Bronchus fibroblast of lung (primary cell): ENCODE measurements at places on chromosomes 3 and 15. TPM values are rescaled to one million over a fixed set of nuclear protein-coding genes. Genes with fewer than 3 reads are reported as not detected.

GCHFR gene
- 4.2 and 4.8 TPM in 2 replicates for total RNA-seq

GUCA1C gene
- total RNA-seq = not detected in 2 replicates

ARHGEF3 gene
- 1.7 and 2.1 TPM in 2 replicates for total RNA-seq

MITF gene
- total RNA-seq = 4.6 and 5.4 TPM in 2 replicates

SPSB4 gene
- total RNA-seq = not detected in 2 replicates

IGSF10 gene
- 0.15 and 0.17 TPM in 2 replicates for total RNA-seq

CCR5 gene
- total RNA-seq = not detected in 2 replicates

FSTL1 gene
- total RNA-seq = 332 and 334 TPM in 2 replicates

CCR8 gene
- not detected in 2 replicates for total RNA-seq

GOLGA6L4 gene
- total RNA-seq = 0.59 and 0.84 TPM in 2 replicates

CCDC71 gene
- 32.3 and 37.7 TPM in 2 replicates for total RNA-seq

WNT5A gene
- total RNA-seq = 31.4 and 33.5 TPM in 2 replicates

CSTA gene
- 1.0 TPM in 1 of 2 replicates, not detected in the other for total RNA-seq

TNFSF10 gene
- 0.45 and 1.7 TPM in 2 replicates for total RNA-seq

STAB1 gene
- 0.50 and 0.59 TPM in 2 replicates for total RNA-seq

LRRC2 gene
- under 0.01 TPM in 2 replicates for total RNA-seq

TMEM108 gene
- total RNA-seq = 0.50 and 0.89 TPM in 2 replicates

PARP14 gene
- 12.4 and 12.6 TPM in 2 replicates for total RNA-seq

GORASP1 gene
- total RNA-seq = 25.3 and 32.3 TPM in 2 replicates

TRH gene
- total RNA-seq = 0.15 TPM in 1 of 2 replicates, not detected in the other

HYAL1 gene
- total RNA-seq = 3.1 and 3.4 TPM in 2 replicates

RAD54L2 gene
- total RNA-seq = 7.4 and 7.6 TPM in 2 replicates

SMCO1 gene
- 0.15 and 0.34 TPM in 2 replicates for total RNA-seq

NPAP1 gene
- total RNA-seq = not detected in 2 replicates

UBAP1L gene
- under 0.01 and 0.30 TPM in 2 replicates for total RNA-seq

TEX55 gene
- not detected in 2 replicates for total RNA-seq

ARRDC4 gene
- 6.4 and 6.5 TPM in 2 replicates for total RNA-seq

SPTBN5 gene
- total RNA-seq = under 0.01 TPM in 2 replicates

SLC2A2 gene
- total RNA-seq = not detected in 2 replicates

IGSF11 gene
- total RNA-seq = not detected in 2 replicates

FBXO40 gene
- not detected in 2 replicates for total RNA-seq

PLA2G4F gene
- not detected in 2 replicates for total RNA-seq

C2CD4B gene
- total RNA-seq = not detected in 2 replicates

CPN2 gene
- total RNA-seq = not detected in 2 replicates

DCBLD2 gene
- total RNA-seq = 104 and 114 TPM in 2 replicates

WDR76 gene
- total RNA-seq = 26.9 and 27.9 TPM in 2 replicates

IQCH gene
- total RNA-seq = 1.9 and 3.5 TPM in 2 replicates

LOXL1 gene
- 112 and 113 TPM in 2 replicates for total RNA-seq

RUVBL1 gene
- total RNA-seq = 89.3 and 91.7 TPM in 2 replicates

RLBP1 gene
- total RNA-seq = not detected in 2 replicates

GOLGA6L7 gene
- total RNA-seq = not detected in 2 replicates

PKM gene
- 1,392 and 1,402 TPM in 2 replicates for total RNA-seq

DCLK3 gene
- total RNA-seq = not detected in 2 replicates

IL16 gene
- 0.34 and 1.0 TPM in 2 replicates for total RNA-seq

ACAD9 gene
- total RNA-seq = 34.3 and 37.7 TPM in 2 replicates

ATP13A5 gene
- total RNA-seq = not detected in 2 replicates

POLR2H gene
- total RNA-seq = 100 and 107 TPM in 2 replicates

TTBK2 gene
- 2.4 and 3.5 TPM in 2 replicates for total RNA-seq

DHX36 gene
- 16.8 and 19.0 TPM in 2 replicates for total RNA-seq
